ENCODE measurements at places on chromosomes 12 and 14. TPM values are rescaled to one million over a fixed set of nuclear protein-coding genes. Genes with fewer than 3 reads are reported as not detected.

DNA sequence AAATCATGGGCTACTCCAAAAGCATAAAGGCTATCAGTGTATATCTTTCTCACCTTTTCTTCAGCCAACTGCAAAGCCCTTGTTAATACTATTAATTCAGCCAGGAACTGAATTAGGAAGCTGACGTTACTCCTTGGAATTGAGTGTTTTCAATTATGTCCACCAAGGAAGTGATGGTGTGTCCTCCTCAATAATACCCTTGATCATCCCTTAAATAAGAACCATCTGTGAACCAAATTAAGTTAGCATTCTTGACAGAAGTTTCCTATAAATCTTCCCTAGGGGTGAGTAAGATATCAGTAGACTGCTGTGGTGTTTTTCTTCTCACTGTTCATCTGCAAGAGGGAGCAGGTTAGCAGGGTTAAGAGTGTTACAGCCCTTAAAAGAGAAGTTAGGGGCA is 252.3 kb upstream of the AVPR1A start:
- DNase-seq: no peak

Gene SLC39A2
- total RNA-seq: 0.44 TPM

Gene NPFF
- not detected for total RNA-seq

GRCh38 chr12:127355061-127355841 is 911.7 kb upstream of the TMEM132C start:
- no peak for DNase-seq

Gene KCTD10
- total RNA-seq: 43.2 TPM

DNA sequence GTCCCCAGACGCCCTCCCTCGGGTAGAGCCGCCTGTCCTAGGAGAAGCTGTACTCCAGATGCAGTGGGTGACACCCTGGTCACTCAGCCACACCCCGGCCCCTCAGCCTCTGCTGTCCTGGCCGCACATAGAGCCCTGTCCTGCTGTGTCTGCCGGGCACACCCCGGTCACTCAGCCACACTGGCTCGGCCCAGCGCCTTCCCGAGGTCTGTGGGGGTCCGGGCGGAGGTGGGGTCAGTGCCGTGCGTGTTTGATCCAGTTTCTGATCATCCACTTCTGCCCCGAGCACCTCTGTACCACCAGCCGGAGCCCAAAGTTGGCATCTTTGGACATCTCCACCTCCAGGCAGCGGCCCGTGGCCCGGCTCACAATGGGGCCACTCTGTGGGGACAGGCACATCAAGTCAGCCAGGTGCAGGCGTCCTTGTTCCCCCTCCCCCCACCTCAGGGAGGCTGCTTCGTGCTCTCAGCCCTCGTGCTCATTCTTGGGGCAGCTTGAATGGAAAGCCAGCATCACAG is 52.7 kb downstream of the NOC4L start:
- no peak for DNase-seq

GRCh38 chr14:54676812-54677708 is 110.1 kb downstream of the SAMD4A start:
- no peak for DNase-seq

Gene SCYL2
- 38.8 TPM for total RNA-seq

- peak; percentile 65 for DNase-seq
These were observed 18.3 kb upstream of the PLEKHH1 start for GRCh38 chr14:67514650-67515385.

Gene TAS2R8
- not detected for total RNA-seq

DNA sequence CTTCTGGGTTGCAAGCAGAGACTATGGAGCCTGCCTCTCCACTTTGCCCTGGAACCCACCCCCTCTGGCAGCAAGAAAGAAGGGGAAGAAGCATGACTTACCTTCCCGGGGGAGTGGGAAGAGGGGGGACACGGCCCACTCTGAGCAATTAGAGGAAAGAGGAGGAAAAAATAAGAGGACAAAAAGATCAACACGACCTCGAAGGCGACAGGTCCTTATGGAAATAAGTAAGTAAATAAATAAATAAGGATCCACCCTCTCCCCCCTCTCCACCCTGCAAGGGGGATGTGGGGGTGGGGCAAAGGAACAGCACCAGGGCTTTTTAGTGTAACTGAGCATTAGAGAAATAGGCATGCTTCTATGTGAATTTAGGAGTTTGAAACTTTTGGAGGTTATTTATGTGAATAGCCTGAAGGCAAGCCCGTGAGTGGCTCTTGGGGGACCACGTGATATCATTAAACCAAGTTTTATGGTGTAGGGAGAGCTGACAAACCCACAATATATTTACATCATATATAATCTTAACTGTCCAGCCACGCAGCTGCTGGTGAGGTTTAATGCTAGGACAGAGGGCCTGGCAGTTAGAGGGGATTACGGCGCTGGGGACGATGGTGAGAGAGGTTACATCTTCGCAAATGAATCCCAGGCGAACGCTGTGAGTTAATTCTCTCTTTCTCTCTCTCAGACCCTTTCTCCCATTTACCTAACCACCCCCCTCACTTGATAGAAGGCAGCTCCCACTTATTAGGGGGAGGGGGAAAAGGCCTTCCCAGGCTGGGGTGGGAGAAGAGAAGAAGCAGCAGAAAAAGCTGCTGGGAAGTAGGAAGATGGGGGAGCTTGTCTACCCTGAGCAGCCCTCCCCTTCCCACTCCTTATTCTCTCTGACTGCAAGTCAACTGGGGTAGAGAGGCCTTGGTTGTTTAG is 4.8 kb downstream of the HOXC5 start:
- DNase-seq: no peak

GRCh38 chr14:75566321-75566720 is 12.1 kb upstream of the FLVCR2 start:
- DNase-seq: peak; percentile 87

Gene ITGB7
- total RNA-seq: 567 TPM

DNA sequence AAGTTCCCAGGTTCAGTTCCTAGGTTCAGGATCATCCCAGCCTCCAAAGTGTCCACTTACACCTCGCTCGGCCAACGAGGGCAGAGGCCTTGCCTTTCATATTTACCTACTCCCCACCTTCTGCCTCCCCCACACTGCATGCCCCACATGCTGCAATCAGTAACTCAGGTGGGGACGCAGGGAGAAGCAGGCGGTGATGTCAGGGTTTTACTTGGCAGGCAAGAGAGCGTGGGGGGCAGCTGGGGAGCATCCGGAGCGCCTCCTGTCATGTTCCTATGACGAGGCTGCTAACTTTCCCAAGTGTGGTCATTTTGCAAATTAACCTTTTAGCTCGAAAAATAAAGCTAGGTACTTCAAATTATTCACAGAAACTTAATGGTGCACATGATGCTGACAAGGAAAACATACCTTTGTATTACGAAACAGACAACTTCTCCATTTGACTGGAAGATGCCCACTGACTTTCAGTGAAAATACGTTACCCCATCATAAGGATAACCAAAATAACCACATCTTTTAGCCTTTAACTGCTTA is 53.8 kb downstream of the SETD3 start:
- no peak for DNase-seq

DNA sequence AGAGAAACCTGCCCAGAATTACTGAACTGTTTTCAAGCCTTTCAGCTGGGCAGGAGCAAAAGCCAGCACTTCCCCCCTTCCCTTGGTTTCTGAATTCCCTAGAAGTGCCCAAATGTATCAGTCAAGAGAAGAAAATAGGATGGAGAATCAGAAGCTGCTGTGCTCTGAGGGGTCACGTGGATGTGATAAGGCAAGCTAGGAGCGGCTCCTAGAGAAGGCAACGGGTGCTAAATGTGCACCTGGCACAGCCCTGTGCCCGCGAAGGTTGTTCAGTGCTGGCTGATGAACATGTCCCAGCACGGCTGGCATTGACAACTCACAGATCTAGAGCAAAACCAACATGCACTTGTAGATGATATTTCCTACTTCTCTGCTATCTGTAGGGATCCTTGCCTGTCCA is 8.3 kb downstream of the EMG1 start:
- no peak for DNase-seq

Gene ACTR6
- total RNA-seq: 32.8 TPM

DNA sequence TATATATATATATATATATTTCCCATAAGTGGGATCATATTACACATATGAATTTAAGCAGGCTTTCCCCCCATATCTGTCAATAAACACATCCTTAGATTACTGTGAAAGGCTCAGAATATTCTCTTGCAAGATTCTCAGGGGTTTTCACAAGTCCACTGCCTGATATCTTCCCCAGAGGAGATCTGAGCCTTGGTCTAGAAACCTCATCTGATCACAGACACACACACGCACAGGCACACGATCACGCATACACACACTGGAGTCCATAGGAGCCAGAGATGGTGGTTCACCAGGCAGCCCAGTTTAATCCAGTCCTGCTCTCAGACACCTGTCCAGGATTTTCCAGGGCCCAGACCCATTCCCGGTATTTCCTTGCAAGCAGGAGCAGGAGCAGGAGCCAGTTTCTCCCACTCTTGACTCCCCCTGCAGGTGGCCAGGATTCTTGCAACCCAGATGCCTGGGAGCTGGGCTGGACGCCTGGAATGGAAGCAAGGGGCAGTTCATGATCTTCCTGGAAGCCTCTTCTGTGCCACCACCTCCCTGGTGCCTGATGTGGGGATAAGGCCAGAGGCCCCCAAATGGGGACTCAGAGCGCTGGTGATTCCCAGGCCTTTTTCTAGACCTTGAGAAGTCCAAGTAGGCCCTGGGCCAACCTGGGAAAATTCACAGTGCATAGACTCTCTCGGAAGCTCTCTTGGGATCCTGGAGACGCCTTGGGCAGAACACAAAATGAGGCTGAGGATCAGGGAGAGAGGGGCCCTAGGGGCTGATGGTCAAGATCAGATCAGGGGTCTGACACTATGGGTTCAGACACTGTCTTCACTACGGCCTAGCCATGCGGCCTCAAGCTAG is 16.5 kb upstream of the KRT78 start:
- no peak for DNase-seq
